ENCODE measurements at places on chromosomes 3 and 15.

DNA sequence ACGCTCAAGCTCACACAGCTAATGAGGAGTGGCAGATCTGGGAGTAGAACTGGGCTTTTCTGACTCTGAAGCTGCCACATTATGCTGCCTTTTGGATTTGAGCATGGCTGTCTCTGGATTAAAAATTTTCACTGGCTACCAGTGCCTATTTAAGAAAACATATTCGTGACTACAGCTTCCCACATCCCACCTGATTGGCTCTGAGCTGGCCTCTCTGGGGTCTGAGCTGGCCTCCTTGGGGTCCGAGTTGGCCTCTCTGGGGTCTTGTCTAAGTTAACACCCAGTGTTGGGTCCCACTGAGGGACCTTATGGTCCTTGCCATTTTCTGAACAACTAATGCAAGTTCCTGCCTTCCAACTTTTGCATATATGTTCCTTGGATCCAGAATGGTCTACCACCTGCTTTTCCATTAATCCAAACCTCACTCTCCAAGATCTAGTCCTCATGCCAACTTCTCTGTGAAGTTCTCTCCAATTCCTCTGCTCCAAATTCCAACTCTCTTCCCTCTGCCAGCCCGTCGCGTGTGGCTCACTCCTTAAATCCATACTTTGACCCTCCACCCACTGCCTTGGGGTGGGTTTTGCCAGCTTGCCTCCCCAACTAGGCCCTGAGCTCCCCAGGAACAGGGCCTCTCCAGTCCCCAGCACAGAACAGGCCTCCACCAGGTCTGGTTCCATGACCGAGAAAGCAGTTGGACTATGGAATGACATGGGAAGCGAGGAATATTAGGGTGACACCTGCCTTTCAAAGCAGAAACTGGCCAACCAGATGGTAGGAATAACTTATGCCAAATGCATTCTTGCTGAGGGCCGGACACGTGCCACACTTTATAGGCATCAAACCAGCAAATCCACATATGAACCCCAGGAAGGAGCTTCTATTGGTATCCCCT lies 42.5 kb downstream of the ATP2B2 start:
- DNase-seq, result no peak

DNA sequence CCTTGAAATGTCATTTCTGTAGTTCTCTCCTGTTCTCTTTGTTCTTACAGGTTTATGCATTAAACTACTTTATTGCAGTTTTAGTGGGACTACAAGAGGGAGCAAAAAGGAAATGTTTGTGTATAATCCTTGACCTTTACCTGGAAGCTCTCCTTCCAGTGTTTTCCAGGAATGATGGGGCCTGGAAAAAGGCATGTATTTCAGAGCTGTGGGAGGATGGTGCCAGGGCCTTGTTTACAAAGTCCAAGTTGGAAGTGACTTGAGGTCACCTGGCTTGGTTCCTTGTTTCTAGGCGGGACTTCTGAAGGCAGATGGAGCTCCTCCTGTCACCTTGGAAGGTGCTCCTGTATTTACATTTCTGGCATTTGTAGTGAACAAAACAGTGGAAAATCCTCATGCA lies 15.1 kb downstream of the ACVR2B start:
- no peak for DNase-seq

DNA sequence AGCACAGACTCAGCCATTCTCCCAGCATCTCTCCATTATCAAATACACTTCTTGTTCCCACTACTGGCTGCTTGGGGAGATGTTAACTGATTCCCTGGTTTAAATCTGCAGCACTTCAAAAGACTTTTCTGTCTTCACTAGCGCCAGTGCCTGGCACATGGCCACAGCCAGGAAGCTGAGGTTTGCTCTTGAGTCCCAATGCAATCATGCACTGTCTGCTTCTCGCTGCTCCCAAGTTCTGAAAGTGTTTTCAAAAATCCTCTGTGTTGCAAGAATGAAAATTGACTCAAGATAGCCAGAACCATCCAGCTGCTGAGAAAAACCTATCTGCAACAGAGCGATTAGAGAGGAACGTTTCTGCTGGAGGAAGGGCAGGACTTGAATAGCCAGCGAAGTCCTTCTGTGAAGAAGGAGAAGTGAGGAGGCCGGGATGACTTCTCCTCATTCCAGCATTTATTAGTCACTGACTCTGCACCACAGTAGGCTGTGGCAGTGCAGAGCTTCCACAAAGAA lies 358.4 kb upstream of the NR2F2 start:
- no peak for DNase-seq

GRCh38 chr3:28699283-28699682 lies 350.7 kb upstream of the AZI2 start:
- DNase-seq, result no peak

DNA sequence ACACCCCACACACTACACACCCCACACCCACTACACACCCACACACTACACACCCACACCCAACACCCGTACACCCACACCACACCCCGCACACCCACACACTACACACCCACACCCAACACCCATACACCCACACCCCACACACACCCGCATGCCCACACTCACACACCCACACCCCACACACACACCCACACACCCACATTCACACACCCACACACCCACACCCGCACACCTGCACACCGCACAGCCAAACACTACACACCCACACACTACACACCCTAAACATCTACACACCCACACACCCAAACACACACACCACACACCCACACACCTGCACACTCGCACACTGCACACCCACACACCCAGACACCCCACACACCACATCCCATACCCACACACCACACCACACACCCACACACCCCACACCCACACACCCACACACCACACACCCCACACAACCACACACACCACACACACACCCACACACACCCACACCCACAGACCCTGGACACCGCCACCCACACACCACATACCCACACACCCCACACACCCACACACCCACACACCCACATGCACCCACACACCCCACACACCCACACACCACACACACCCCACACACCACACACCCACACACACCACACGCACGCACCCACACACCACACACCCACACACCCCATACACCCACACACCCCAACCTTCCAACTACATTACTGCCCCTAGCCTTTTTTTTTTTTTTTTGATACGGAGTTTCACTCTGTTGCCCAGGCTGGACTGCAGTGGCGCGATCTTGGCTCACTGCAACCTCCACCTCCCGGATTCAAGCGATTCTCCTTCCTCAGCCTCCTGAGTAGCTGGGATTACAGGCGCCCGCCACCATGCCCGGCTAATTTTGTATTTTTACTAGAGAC lies 16.9 kb downstream of the CEP19 start:
- no peak for DNase-seq

- DNase-seq, result no peak
These were observed 346.9 kb downstream of the NLGN1 start for GRCh38 chr3:173744479-173744878.

DNA sequence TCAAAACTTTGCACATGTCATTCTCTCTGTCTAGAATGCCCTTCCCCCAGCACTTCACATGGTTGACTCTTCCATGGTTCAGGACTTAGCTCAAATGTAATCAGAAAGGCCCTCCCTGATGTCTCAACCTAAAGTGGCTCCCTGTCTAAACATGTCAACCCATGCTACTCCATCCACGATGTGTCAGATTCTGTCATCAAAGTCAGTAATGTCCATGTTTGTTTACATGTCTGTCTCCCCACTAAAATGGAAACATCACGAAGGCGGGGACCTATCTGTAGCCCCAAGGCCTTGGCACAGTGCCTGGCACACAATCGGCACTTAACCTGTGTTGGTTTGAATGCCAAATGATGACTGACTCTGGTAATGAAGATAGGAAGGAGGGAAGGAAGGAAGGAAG lies 20.8 kb upstream of the SNTN start:
- DNase-seq, result no peak

GRCh38 chr3:1534252-1534651 lies 441.4 kb downstream of the CNTN6 start:
- DNase-seq, result no peak

DNA sequence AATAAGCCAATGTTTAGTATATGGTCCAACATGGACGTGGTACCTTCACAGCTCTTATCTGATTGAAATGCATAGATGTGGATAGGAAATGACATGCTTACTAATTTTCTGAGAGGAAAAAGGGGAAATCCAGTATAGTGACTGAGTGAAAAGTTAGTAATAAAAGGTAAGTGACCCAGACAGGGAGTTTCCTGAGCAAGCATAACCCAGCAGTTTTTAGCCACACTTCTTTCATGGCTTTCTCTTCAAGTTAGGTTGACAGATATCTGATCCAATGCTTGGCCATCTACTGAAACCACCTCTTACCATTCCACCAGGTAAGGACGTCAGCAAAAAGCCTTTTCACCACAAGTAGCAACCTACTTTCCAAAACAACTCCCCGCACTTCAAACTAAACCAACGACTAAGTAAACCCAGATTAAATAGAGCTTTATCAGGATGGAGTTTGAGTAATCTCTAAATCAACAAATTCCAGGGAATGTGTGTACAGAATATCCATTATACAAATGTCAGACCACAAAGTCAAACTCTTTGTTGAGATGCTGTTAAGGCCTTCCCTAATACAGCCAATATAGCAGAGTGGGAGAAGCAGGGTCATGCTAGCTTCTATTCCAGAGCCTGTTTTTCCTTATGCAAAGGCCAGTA lies 329.7 kb downstream of the RORA start:
- DNase-seq, result no peak

- no peak for DNase-seq
These were observed 15.5 kb upstream of the GATM start for GRCh38 chr15:45393851-45394250.

GRCh38 chr15:101266034-101266433 lies 11.3 kb downstream of the SELENOS start:
- no peak for DNase-seq

DNA sequence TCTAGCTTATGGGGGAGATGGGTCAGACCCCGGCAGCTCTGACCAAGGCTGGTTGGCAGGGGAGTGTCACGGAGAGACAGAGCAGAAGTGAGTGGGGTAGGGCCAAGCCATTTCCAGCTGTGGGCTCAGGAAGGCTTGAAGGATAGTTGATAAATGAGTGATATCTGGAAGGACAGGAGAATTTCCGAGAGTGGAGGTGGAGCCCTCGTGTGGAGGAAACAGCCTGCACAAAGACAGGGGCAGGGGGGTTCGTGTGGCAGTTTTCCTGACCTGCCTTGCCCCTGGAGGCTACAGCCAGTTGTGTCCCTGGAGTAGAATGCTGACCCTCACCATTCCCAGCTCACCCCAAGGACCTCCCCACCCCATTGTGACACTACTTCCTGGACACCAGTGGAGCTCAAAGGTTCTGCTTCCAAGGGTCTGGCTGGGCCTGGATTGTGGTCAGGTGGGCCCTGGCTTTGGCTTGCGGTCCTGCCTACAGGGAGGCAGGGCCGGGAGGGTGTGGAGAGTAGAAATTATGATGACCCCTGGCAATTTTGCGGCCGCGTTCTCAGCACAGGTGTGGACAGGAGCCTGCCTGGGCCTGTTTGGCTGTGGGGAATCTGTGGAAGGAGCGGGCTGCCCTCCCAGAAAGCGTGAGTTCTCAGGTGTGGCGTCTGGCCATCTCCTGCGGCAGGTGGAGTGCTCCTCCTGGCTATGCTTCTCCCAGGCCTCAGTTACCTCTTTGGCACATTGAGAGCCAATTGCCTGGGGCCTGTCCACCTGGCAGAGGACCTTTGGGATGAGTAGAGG lies at the start of gene SLC22A14:
SLC22A14 (plus strand) TSS at position 400 of the 792 bp plus-strand sequence. CDS start 23,733 bp downstream, outside the sequence.
- no peak for DNase-seq

GRCh38 chr3:133742351-133743091 lies 3.7 kb upstream of the TF start:
- peak; percentile 49 for DNase-seq

GRCh38 chr15:29612701-29613100 lies 209.6 kb downstream of the TJP1 start:
- no peak for DNase-seq

DNA sequence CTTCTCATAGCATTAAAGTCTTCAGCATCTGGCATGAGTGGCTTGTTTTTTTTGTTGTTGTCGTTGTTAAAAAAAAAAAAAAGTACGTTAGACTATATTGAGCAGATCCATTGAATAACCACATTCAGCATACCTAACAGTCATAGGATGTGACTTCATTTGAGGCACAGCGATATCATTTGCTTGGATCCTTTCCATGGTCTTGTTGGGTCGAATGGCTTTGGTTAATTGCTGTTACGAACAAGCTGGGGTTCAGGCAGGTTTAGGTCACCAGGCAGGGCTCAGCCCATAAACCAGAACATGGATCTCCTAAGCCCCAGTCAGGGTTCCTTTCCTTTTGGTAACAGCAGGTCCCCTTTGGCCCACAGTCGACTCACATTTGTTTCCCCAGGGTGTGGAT lies 76.2 kb downstream of the POLR2M start:
- DNase-seq, result no peak

GRCh38 chr3:44077267-44077666 lies 164.4 kb upstream of the TOPAZ1 start:
- DNase-seq, result peak; percentile 63

- no peak for DNase-seq
These were observed 286.9 kb downstream of the NFKBIZ start for GRCh38 chr3:102136183-102136582.

DNA sequence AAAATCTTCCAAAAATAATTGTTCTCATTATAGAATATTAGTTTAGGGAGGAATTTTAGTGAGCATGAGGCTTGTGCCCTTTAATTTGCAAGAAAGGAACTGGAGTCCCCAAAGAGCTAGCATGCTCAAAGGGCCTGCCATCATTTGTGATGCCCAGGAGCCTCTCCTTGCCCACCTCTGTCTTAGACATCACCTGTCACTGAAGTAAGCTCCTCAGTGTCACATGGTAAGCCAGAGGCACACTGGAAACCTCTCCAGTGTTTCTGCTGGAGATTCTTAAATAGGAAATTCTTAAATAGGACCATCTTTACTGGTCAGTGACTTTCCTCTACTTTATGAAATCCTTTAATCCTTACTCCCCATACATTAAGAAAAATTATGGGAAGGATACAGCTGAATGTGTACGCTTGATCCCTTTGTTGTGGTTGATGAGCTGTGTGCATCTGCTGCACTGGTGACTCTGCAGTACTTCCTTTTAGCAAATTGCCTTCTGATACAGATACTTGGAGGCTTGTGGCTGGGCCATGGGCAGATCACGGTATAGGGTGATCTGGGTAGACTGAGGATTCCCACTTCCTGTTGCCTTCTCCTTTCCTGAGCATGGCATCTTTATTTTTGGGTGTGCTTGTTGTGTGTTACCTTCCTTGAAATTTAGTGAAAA lies 197.4 kb downstream of the KLHL25 start:
- DNase-seq, result no peak

DNA sequence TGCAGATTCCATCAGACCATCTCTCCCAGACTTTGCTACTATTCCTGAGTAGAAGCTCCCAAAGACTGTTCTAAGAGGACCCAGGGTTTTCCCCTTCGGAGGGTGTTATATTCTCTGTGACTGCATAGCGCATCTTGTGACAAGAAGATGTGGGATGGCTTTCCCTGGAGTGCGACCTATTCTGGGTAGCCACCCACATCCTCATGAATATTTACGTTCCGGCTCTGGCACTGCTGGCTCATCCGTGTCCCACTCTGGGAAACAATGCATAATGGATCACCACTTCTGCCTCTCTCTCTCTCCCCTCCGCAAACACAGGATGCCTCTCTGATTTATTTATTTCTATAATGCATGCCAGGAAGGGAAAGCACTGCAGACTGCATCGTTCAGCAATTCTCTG lies 166.1 kb downstream of the PYDC2 start:
- no peak for DNase-seq

All from NCI-H1092 treated with DMSO at 0.1 percent for 48 hours (cell line).